ENCODE measurements at places on chromosomes 1 and 21.

- no peak for DNase-seq
These were observed 557.4 kb upstream of the ZRANB2 start for GRCh38 chr1:71638081-71638766.

DNA sequence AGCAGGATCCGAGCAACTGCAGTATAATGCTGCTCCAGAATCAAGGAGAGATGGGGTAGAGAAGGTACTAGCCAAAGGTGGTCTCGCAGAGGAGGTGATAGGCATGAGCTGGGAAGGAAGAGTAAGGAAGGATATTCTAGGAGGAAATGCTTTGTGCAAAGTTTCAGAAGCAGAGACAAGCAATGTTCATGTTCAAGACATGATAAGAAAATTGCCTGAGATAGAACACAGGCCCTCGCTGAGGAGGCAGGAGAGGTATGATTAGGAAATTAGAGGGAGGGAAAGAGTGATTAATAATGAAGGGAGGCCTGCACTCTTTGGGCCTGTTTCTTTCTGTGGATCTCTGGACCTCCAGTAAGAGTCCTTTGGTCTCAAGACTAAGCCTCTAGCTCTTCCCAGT is 12.9 kb upstream of the ETV3 start:
- DNase-seq = no peak

- DNase-seq = peak; percentile 25
These were observed 550.2 kb downstream of the USP25 start for GRCh38 chr21:16279731-16280581.

GRCh38 chr1:64850846-64851245 is 106.0 kb downstream of the RAVER2 start:
- DNase-seq = no peak

- no peak for DNase-seq
These were observed 114.3 kb upstream of the GRIK3 start for GRCh38 chr1:37148663-37149062.

DNA sequence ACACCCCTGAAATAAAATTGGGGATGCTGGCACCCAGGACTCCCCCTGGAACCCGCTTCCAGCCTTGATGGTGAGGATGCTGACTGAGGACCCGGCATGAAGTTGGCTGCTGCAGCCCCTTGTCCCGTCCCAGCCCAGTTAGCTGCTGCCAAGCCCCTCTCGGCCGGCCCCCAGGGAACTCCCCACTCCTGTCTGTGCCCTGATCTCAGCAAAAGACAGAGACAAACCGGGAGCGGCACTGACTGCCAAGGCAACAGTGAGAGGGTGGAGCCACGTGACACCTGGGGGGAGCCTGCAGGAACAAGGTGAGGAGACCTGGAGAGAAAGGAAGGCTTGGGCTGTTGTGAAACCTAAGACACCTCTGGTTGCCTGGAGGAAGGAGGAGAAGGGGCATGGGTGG is 24.7 kb downstream of the CASZ1 start:
- DNase-seq = no peak

DNA sequence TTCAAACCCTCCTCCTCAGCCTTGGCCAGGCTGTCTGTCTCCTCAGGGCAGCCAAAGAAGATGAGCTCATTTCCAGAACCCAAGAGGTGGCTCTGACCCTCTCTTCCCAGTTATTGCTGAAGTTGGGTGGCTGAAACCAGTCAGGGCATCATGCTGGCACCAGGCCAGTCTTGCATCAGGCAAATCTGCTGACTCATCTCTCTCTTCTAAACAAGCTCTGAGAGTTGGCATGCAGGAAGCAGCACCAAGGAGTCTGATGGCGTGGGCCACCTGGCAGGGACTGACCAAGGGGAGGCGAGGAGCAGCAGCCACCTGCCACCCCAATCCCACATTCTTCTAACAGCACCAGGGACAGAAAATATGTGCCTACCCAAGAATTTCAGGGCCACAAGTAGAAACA is 104.8 kb upstream of the ATP1A1 start:
- DNase-seq = no peak

DNA sequence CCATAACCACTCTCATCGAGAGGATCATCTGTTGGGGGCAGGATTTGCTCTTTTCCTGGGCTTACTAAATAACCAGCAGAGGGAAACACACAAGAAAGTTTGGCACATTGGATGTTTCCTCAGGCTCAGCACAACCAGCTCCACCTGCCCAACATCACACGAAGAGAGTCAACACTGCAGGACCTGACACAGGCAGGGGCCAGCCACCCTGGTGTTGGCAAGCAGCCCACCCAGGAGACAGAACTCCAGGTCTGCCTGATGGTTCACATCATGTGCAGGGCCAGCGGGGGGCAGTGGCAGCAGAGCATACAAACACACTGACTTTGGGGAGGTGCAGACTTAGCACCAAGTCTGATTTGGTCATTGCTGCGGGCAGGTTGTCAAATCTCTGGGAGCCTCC is 182.3 kb upstream of the GALNT2 start:
- DNase-seq = no peak

DNA sequence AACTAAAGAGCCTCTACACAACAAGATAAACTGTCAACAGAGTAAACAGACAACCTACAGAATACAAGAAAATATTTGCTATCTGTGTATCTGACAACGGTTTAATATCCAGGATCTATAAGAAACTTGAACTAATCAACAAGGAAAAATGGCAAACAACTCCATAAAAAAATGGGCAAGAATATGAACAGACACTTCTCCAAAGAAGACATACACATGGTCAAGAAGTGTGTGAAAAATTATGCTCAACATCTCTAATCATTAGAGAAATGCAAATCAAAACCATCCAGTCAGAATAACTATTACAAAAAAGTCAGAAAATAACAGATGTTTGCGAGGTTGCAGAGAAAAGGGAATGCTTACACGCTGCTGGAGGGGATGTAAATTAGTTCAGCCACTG is 8.0 kb downstream of the ZNF670 start:
- DNase-seq = no peak

GRCh38 chr1:117648015-117648414 is 42.2 kb downstream of the TENT5C start:
- DNase-seq = no peak

DNA sequence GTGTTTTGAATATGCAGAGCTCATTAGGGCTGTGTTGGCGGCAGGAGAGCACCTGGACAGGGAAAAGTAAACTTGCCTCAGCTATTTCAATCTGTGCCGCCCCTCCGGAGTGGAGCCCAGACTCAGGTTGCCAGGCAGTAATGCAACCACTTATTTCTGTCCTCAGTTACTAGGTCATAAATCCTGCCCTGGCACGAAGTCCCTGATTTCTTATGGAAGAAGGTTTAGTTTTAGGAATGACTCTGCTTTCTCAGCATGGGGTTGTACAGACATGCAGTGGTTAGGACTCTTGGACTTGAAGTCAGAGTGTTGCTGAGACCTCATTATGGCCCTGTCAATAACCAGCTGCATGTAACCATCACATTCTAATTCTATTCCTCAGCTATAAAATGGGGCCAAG is 98.3 kb upstream of the FGGY start:
- DNase-seq = no peak

GRCh38 chr1:44412601-44413000 is 7.5 kb downstream of the RNF220 start:
- DNase-seq = no peak

DNA sequence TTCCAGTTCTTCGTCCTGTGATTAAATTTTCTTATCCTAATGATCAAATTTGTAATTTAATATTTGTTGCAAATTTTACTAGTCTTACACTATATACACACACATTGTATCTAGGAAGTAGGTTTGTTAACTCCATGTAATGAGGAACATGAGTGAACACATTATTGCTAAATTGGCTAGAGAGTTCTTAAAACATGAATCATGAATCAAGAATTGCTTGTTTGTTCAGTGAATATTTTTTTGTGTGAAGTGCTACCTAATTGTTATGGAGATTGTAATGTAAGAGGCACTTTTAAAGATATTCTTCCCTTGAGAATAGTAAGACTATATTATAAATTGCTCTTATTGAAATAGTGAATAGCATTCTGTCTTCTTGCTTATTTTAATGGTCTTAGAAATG is 4.6 kb downstream of the GPSM2 start:
- no peak for DNase-seq

Measured in right renal cortex interstitium (tissue), 3 donors.